ENCODE measurements at places on chromosomes 4 and X. TPM values are rescaled to one million over a fixed set of nuclear protein-coding genes. Genes with fewer than 3 reads are reported as not detected.

SPANXA1 gene
- not detected for polyA plus RNA-seq

DNA sequence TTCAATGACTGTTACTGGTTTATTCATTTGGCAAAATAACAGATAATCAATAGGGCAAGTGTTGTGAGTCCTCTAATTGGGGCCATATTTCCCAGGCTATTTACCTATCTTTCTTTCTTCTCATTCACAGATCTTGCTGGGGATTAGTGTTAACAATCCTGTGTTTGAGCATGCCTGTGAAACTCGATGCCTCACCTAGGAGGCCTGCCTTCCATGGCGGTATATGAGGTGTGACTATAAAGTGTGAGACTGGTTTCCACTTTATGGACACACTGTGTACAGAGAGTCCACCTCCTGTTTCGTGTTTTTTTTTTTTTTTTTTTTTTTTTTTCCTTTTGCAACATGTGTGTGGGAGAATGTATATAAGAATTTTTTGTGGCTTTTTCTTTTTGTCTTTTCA is 199.3 kb downstream of the BMPR1B start:
- peak; percentile 44 for DNase-seq

- DNase-seq, result no peak
Observed at GRCh38 chrX:6223516-6223915, 5.2 kb downstream of the NLGN4X start.

GRCh38 chrX:25043192-25043591 is 27.4 kb upstream of the ARX start:
- no peak for DNase-seq

GRCh38 chr4:184169225-184169867 is 48.3 kb downstream of the ENPP6 start:
- DNase-seq, result no peak

GRCh38 chrX:155988859-155989258 is 8.6 kb upstream of the IL9R start:
- DNase-seq, result no peak

GRCh38 chrX:40333344-40333743 is 235.6 kb upstream of the BCOR start:
- no peak for DNase-seq
